ENCODE measurements at places on chromosomes 7 and 10.
A peak's percentile ranks its signal among the peaks of the same experiment; 100 is the strongest.

DNA sequence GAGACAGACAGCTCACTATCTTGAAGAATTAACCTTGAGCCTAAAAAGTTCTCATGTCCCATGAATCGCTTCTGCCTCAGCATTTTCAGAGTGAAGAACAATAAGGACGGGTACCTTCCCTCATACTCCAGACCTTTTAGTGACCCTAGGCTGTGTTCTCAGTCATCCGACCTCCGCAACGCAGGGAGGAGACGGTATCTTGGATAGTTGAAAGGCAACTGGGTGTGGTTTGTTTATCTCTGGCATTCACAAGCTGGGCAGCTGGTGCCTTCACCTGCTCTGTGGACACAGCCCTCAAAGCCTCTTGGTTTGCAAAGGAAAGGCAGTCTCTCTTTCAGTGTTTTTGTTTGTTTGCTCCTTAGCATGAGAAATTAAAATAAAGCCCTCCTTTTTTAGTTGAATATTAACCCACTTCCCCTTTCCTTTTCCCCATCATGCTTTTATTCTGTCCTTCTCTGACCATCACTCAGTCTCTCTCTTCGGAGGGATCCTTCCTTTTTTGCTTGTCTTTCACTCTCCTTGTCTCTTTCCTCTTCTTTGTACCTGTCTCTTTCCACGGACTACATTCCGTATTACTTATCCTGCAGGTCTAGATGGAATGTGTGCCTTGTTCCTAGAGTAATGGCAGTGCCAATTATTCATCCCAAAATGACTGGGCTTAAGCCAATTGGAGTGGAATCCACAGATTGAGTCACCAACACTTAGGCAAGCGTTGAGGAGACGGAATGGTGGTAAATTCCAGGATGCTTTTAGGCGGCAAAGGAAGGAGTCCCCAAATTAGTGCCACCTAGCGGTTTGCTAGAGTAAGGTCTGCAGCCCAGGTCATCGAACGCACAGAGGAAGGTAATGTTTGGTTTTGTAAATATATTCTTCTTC, 45.8 kb downstream of the PRR15 start:
- no peak for DNase-seq

- no peak for DNase-seq
Measured at GRCh38 chr10:130958981-130959751, 352.4 kb downstream of the TCERG1L start.

DNA sequence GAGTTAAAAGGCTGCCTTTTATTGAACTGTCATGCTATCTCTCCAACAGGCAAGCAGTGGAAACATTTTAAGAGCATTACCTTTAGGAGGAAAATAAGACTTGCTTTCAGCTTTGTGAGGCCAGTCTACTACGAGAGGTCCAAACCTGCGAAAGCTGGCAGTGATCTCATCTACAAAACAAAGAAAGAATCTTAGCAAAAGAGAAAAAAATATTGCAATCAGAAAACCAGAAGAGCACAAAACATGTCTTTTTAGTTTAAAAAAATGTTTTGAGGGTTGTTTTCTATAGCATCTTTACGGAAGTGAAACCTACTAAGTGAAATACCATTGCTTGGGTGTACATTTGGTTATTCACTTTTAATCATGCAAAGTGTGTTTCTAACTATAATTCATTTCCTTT, 147.9 kb downstream of the CPEB3 start:
- no peak for DNase-seq

GRCh38 chr7:155007947-155008346, 5.0 kb upstream of the PAXIP1 start:
- no peak for DNase-seq

DNA sequence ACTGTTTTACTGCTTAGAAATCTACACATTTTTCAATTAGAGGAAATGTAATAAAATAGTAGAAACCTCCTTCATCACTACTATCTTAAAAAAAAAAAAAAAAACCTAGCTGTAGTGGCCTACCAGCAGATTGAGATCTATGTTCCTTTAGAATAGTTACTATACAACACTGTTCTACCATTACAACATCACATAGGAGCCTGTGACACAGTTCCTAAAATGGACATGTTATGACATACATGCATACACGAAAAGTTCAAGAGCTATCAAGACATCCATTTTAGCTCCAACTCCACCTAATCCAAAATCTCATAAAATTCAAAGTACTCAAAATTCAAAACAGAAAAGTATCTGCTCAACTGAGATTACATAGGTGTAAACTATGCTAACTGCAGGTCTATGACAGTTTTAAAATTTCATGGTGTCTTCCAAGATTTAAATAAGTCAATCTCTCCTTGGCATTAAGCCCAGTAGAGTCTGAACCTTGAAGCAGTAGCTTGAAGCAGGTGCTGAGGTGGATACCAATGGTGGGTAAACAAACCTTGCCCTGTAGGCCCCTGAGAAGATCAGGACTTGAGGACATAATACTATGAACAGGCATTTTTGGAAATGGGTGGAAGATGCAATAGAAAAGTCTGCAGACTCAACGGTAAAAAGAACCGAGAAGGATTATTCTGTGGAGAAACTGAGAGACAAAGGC, 17.0 kb downstream of the CACUL1 start:
- no peak for DNase-seq

DNA sequence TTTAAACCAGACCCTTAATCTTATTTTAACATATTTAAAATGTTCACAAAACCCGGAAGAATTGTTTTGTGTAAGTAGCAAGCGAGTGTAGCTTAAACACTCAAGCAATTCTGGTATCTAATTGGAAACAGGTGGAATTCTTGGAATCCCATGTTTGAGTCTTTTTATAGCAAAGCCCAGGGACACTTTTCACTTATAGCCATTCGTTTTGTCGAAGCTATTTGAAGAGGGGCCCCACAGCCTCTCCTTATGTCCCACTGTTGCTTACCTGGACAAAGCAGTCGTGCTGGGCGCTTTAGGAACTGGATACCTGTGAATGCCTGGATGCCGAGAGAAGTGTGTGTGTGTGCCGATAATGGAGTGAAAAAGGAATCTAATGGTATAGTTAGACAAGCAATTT, 3.3 kb downstream of the CUX1 start:
- no peak for DNase-seq

GRCh38 chr10:132178046-132178445, 8.7 kb upstream of the DPYSL4 start:
- DNase-seq, result no peak

DNA sequence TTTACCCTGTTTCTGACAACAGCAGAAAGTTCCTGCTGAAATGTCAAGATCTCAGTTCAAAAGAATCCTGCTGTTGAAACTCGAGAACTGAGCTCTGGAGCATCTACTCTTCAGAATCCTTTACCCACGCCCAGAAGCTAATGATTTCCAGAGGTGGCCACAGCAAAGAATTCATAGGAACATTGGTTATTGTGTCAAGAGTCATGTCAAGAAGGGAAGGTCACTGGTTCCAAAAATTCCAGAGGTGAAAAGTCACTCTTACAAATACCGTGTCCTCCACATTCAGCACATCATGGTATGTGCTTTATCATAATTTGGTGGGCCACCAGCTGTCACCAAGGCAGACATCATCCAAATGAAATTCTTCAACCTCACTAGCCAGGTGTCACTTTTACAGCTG, 394.4 kb upstream of the NPVF start:
- no peak for DNase-seq

DNA sequence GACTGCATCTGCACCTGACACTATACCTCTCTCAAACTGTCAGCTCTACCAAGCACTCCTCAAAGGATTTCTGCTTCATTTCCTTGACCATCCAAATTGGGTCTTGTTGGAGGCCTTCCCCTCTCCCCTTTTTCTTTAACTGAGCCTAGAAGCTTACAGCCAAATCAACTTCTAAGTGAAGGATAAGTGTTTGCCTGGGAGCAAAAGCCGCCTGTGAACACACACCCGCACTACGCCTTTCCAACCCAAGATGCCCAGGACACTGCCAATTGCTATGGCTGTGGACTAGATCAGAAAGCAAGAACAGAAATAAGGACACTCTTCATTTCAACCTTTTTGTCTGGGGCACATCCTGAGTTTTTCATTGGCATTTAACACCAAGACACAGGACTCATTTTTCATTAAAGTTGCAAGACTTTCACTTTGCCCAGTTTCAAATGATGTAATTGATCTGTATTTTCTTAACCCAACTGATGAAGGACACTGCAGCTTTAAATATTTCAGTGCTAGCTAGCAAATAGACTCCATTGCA, 52.8 kb downstream of the CPEB3 start:
- DNase-seq, result no peak

DNA sequence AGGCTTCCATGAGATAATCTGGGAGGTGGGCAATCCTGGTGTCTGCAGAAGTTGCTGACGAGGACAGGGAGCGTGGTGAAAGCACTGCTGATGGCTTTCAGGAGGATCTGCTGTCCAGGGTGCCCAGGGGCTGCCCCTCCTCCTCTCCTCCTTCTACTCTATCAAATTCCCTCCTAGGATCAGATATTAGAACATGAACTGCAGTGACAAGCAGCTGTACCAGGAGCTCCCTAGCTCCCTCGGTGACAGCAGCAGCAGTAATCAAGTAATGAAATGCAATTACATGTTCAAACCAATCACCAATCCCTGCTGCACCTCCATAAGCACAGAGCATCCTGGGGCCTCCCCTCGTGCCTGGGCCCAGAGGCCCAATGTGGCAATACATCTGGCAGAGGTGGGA, 46.9 kb downstream of the GRID1 start:
- no peak for DNase-seq

GRCh38 chr10:96468845-96469244, 44.9 kb downstream of the TLL2 start:
- DNase-seq, result no peak

GRCh38 chr10:133336577-133337369, at the start of gene CALY:
Gene CALY, minus strand, starts transcription at chr10:133336896. Its CDS starts 7,907 bp downstream, at chr10:133328989.
- peak; percentile 44 for DNase-seq

GRCh38 chr10:21329995-21330627, 195.4 kb downstream of the SKIDA1 start:
- no peak for DNase-seq

DNA sequence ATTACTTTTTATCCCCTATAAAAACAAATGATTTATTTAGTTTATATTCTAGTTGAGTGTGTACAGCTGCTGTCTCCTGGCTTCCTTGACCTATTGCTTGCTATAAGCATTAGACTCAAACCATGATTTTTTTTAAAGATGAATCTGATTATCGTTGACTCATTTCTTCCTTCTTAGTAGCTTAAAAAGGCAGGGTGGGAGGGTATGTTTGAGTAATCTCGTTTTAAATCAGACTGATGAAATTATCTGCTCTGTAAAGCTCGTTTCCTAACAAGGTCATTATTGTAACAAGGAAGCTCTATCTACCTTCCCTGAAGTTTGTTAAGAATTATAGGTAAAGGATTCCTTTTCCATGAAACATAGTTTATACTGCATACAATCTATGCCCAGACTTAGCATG, 276.3 kb upstream of the KCND2 start:
- no peak for DNase-seq

DNA sequence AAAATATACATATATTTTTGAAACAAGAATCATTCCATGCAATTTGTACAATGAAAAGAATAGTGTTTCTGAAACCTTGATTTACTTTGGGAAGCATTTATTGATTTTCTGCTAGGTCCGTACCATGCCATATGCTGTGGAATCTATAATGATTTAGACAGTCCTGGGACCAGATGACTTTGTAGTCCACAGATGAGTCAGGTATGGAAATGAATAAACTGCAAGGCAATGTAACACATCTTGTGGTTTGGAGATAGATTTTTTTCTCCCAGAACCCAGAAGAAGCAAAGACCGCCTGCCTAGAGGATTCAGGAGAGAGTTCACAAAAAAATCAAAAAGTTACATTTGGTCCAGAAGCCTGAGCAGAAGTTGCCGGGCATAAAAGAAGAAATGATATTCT, 190.4 kb downstream of the GPR37 start:
- DNase-seq, result no peak

- DNase-seq, result no peak
Measured at GRCh38 chr7:70271617-70272081, 673.4 kb downstream of the AUTS2 start.

- DNase-seq, result no peak
Measured at GRCh38 chr10:91002656-91003055, 81.8 kb upstream of the ANKRD1 start.

GRCh38 chr10:63919575-63920279, 398.5 kb downstream of the REEP3 start:
- no peak for DNase-seq

DNA sequence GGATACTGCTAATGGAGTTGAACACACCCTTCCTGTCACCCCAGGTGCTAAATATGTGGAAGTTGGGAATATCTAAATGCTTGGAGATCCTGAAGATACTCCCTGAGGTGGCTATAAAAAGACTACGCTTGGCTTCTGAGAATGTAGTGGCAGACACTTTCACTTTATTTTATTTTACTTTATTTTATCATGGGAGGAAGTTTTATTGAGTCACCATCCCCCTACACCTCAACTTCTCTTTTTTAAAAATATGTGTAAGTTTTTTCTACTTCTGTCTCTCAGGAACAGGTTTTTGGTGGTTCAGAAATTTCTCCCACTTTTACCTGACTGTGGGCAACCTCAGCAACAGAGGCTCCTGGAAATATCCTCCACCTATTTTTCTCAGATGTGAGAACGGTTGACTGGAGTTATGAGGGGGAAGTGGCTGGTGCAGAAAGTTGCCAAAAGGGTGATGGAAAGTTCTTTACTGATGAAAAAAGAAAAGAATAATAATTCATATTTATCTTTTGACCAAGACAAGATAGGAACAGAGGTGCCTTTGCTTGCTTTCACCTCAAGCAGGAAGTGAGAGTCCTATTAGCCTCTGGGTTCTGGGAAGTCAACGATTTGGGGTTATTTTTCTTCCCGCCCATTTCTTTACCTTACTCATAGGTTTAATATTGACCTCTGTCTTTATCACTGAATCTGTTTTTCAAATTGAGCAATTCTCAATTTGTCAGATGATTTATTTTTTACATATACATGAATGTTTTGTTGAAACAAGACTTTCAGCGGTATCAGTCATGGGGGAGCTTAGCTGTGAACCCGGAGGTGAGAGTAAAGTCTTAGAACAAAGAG, 103.6 kb downstream of the AHR start:
- no peak for DNase-seq

- DNase-seq, result no peak
Measured at GRCh38 chr10:50437248-50437647, 185.9 kb upstream of the ASAH2 start.

DNA sequence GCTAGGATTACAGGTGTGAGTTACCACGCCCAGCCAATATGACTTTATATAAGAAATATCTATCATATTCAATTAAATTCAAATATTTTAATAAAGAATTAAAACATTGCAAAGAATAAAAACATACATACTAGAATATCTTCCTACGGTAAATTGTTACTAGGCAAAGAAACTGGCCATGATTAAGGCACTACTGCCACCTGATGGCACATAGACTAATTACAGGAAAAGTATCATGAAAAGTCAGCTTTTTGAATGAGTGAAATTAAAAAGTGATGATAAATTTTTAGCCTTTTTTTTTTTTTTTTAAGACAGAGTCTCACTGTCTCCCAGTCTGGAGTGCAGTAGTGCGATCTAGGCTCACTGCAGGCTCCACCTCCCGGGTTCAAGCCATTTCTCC, 30.9 kb downstream of the MRPS33 start:
- no peak for DNase-seq

DNA sequence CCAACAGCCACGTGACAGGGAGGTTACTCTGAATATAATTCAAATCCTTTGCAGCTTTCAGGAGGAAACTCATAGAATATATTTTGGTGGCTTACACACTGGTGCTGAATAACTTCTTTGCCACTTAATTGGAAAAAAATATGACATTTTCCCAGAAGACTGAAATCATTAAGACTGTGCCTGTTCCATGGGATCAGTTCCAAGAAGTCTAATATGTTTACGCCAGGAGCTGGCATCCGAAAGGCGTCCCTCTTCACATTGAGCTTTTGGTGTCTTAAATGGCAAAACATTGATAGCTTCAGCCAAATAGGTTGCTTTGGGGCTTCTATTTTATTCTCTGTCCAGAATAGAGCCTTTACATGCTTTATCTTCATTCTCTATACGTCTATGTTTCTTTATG, 917.6 kb upstream of the LRRTM3 start:
- no peak for DNase-seq
